LNCaP clone FGC (cell line): ENCODE measurements at places on chromosomes 16 and 17.
A peak's percentile ranks its signal among the peaks of the same experiment; 100 is the strongest.

- DNase-seq, result no peak
These were observed 10.9 kb upstream of the HEXD start for GRCh38 chr17:82407255-82407654.

DNA sequence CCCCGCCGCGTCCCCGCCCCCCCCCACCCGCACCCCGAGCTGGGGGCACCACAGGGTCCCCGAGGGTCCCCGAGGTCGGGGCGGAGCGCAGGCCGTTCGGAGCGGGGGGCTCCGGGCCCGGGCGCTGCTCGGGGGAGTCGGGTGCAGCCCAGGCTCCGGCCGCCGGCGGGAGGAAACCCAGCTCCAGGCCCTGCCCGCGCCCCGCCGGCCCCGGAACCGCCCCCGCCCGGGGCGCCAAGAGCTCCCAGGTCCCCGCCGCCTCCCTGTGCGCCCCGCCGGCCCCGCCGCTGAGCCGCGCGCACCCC, 33.2 kb upstream of the RPH3AL start:
- no peak for DNase-seq

DNA sequence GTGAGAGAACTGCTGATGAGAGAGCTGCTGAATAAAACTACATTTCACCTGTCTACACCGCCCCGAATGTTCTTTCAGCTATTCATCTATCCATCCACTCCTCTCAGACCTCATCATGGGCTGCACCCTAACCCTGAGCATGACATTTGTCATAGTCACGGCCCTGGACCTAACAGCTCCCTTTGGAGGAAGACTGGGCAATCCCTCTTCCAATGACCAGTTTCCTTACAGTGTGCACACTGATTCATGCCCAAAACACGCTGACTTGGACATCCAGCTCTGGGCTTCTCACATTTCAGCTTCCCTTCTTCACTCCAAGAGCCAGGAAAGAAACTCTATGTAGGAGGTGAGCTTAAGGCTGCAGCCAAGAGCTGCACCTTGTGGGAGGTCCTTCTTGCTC, 41.8 kb upstream of the ARL4D start:
- no peak for DNase-seq

DNA sequence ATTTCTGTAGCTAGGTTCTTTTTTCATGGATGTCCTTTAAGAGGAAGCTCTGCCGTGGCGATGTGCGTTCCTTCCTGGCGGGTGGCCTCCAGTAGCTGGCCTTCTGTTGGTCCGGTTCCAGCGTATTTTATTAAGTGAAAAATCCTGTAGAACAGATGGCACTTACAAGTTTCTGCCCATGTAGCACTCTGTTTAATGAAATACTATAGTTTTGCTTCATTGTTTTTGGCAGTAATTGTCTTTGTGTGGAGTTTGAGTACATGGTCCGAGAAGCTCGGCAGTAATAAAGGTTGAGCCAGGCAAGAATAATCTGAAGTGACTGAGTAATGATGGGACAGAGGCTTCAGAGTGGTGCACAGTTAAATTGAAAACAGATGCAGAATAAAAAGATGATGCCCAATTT, 20.4 kb downstream of the USP10 start:
- DNase-seq, result no peak

DNA sequence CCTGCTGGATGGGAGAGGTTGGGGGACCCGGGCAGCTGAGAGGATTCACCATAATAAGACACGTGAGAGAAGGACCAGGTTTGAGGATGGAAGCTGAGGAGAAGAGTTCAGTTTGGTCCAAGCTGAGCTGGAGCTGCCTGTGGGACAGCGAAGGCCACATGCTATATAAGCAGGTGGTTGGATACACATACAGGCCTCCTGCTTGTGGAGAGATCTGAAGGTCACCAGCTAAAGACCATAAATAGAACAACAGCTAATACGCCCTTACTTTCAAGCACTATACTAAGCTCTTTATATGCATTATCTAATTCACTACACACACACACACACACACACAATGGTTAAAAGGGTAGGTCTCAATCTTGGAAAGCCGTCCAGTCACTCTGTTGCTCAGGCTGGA, 32.1 kb downstream of the DUSP14 start:
- no peak for DNase-seq

GRCh38 chr17:57292091-57292490, 35.8 kb downstream of the MSI2 start:
- no peak for DNase-seq

- DNase-seq, result no peak
These were observed 13.9 kb upstream of the PMP22 start for GRCh38 chr17:15278924-15279477.

DNA sequence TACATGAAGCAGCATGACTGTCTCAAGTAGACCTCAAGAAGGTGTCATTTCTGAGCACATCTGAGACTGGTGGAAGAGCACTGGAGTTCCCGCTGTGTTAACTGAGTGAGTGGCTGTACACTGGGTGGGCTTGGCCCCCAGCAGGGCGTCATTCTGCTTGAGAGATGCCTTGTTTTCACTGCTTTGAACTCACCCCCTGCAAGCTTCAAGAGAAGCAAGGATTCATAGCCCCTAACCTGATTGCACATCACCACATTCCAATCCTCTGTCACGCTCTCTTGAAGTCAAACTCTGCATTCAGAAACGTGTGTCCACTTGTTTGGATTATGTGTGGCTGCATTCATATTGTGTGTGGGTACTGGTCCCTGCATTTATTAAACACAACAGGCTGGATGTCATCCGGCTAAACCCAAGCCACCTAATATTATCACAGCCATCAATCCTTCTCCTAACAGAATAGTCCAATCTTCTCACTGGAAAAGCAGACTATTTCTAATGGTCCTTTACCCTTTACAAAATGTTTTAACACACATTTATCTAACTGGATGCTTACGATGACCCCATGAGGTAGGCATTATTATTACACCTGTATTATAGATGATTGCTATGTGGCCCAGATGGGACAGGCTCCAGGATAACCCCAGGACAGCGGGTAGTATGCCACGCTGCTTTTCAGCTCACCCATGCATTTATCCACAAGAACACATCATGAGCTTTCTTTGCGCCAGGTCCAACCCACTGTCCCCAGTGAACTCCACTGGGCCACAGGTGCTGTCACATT, 76.3 kb downstream of the USP31 start:
- no peak for DNase-seq

DNA sequence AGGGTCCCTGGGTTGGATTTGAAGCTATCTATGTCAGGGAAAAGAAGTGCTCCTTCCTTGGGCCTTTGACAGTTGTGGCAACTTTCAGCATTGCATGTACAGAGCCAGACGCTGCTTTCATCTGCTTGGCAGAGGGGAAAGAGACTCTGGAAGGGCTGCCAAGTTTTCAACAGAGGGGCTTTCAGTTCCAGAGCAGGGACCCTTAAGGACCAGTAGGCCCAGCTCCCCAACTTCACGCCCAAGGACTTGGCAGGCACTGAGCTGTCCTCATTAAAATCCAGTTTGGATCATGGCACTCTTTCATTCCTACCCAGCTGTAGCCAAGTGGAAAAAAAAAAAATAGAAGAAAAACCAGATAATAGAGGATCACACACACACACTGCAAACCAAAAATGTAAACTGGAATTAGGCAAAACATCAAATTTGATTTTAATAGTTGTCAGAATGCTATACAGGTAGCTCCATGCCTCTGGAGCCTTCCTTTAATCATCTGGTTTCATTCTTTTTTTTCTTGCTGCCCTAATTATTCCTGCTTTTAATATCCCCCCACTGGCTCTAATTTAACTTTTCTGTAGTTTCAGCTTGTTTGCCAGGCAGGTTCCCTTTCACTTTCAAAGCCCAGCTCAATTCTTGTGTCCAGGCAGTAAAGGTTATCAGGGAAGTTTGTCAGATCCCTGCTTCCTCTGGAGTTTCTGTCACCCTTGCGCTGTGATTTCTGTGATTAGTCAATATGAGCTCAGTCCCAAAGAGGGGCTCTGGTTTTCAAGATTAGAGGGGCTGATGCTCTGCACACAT, 702.6 kb upstream of the CDH8 start:
- no peak for DNase-seq

DNA sequence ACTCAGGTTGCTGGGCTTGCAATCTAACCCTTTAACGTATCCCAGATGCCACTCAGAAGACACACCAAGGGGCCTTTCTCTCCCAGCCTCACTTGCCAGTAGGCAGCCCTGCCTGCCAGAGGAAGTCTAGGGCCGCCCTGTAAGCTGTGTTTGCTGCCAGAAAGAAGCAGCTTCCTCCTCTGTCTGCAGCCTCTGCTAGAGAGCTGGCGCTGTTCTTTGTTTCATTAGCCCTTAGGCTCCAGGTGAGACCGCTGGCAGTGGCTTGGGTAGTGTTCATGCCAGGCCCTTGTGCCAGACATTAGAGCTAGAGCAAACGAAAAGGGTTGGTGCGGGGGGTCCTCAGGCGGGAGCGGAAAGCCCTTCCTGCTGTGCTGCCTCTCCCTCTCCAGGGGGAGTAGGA, 8.9 kb downstream of the CTRL start:
- DNase-seq, result peak; percentile 93

DNA sequence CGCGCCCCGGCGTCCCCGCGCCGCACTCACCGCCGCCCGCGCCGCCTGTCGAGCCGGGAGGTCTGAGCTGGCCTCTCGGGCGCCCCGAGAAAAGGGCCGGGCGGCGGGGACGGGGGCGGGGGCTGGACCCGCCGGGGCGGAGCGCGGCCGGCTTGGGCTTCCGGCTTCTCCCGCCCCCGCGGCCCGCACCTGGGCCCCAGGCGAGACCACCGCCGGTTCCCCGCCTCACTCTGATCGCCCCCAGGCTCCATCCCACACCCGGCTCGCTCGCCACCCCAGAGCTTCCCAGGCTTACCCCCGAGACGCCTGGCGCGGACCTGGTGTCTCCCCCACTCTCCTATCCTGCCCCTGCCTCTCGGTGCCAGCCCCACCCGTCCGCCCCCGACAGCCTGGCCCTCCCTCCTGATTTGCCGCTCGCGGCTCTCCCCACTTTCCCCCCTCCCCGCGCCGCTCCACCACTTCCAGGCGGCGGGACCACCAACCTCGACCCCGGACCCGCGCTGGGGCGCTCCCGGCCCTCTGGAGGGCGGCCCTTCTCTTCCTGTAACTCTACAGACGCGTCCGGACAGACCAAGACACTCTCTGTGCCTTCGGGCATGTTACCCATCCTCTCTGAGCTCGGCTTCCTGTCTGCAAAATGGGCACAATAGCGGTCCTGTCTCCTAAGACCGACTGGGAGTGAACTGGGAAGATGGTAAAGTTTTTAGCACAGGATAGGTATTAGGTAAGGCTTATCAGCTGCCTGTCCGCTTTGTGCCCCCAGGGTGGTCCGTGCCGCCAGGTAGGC, at the start of gene LITAF:
Gene LITAF (minus strand): TSS at position 64 of the 787 bp plus-strand sequence. CDS start 30,189 bp downstream, outside the sequence.
- DNase-seq, result no peak

GRCh38 chr17:38461683-38462082, 33.4 kb downstream of the ARHGAP23 start:
- no peak for DNase-seq

DNA sequence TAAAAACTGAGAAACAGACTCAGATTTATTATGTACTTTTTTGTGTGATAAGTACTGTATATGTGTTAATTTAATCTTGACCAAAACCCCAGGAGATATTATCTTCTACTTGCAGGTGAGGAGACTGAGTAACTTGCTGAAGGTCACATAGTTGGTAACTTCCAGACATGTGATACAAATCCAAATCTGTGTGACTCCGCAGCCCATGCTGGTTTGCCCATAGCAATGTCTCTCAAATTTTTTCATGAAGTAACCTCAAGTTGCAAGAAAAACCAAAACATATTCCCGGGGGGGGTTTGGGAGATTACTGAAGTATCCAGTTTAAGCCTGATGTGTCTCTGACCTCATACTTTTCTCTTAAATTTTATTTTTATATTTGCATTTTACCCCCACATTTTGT, 3.3 kb downstream of the TEX14 start:
- no peak for DNase-seq

DNA sequence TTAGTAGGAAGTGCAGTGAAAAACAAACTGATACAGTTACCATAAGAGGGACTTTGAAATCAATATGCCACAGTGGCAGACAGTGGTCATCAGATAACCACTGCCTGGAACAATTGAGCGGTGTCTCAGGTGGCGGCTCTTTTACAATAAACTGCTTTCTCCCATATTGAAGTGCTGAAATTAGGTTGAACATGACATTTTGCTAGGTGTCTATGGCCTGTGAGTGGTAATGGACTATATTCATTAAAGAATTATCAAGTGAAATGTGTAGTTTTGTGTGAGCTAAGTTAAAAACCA, 214.7 kb downstream of the RPTOR start:
- DNase-seq, result no peak

DNA sequence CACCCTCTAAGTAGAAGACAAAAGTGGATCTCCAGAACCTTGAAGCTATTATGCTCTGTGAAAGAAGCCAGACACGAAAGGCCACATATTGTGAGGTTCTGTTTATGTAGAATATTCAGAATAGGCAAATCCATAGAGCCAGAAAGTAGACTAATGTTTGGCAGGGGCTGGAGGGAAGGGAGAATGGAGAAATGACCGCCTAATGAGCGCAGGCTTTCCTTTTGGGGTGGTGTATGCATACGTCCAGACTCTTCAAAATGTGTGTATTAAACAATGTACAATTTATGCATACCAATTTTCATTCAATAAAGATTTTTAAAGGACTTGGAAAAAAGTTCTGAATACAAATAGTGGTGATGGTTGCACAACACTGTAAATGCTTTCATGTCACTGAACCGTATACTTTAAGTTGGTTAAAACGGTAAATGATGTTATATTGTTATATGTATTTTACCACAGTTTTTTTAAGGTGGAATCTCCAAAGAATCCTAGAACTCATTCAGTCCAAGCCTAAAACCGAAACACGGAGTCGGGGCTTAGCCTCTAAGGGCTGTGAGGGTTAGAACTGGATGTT, 397.4 kb downstream of the SOX9 start:
- DNase-seq, result no peak

- peak; percentile 23 for DNase-seq
These were observed 1138.5 kb downstream of the CDH11 start for GRCh38 chr16:63983401-63983800.

GRCh38 chr17:35578929-35579432, 610 bp upstream of the PEX12 start:
- DNase-seq, result no peak

GRCh38 chr17:20960871-20961270, 81.9 kb downstream of the USP22 start:
- DNase-seq, result no peak

DNA sequence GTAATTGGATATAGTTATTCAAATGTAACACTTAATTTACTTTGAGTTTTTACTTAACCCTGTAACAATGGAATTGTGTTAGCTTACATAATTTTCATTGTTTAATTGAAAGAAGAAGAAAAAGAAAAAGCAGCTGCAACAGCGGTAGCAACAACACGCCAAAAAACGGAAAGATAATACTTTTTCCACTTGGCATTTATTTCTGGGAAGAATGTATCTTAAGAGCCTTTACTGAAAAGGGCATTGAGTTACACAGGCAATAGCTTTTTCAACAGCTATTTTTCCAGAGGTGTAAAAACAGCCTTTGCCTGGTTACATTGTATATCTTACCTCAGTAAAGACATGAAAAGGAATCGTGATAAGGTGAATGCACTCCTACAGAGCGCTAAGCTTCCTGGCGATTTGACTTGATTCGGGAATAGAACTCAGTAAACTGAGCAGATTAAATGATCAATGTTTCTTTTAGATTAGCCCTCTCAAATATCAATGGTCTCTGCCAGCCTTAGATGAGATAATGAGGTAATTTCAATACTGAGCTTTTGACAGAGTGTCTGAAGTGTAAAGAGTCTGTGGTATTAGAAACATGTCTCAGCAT, 311.3 kb downstream of the CDH13 start:
- DNase-seq, result no peak
